ENCODE measurements at places on chromosomes 12 and 14.

DNA sequence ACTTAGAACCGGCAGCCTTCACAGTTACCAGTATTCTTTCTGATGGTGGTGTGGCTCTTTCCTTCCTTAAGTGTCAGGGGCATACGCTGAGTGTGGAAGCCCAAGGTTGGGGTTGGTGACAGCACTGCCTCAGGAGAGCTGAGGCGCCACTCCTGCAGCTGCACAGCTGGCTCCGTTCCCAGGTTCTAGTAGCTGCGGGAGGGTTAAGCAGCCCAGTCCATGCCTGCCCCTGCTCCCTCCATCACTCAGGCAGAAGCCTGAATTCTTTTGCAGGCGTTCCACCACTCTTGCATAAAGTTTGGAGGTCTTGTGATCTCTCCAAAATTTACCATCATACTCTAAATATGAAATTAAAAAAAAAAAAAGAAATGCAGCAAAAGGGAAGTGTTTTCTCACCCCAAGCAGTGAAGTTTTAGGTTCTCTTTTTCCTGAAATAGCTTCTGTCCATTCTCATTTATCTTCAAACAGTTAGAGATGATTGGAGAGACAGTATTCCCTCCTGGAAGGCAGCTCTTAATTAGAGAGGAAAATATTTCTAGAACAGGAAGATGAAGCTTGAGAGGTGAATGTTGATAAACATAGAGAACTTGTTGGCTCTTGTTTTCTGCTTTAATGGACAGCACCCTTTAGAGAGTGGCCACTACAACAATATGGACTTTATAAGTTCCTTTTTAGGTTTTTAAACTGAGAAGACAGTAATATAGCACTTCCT is 136.1 kb downstream of the FGD4 start:
- DNase-seq, result peak; percentile 55

DNA sequence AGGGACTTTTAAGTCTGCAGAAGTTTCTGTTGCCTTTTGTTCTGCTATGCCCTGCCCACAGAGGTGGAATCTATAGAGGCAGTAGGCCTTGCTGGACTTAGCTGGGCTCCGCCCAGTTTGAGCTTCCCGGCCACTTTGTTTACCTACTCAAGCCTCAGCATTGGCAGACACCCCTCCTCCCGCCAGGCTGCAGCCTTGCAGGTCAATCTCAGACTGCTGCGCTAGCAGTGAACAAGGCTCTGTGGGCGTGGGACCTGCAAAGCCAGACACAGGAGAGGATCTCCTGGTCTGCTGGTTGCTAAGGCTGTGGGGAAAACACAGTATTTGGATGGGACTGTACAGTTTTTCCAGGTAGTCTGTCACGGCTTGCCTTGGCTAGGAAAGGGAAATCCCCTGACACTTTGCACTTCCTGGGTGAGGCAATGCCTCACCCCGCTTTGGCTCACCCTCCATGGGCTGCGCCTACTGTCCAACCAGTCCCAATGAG is 43.7 kb downstream of the CCDC59 start:
- peak; percentile 1 for DNase-seq

- DNase-seq, result no peak
These were observed 75.9 kb downstream of the TTLL5 start for GRCh38 chr14:75736845-75737485.

- DNase-seq, result peak; percentile 62
These were observed 145.9 kb upstream of the SLCO1C1 start for GRCh38 chr12:20549108-20549719.

DNA sequence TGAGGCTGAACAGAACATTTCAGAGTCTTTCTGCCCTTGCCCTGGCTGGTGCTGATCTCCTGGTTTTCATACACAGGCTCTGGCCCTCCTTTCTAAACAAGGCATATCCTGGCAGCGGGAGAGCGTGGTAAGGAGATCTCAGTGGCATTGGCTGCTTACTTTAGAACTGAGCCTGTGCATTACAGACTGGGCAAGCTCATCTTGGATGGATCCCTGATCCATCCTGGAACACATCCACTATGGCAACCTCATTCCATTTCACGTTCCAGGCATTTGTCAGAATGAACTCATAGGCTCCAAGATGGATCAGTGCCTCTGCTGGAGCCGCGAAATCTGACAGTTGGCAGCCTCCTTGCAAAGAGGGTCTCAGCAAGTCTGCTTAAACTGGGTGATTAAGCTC is 224.5 kb upstream of the PELI2 start:
- DNase-seq, result no peak

Measured in HuH-7 (cell line).